ENCODE measurements at places on chromosomes 12 and 14.

DNA sequence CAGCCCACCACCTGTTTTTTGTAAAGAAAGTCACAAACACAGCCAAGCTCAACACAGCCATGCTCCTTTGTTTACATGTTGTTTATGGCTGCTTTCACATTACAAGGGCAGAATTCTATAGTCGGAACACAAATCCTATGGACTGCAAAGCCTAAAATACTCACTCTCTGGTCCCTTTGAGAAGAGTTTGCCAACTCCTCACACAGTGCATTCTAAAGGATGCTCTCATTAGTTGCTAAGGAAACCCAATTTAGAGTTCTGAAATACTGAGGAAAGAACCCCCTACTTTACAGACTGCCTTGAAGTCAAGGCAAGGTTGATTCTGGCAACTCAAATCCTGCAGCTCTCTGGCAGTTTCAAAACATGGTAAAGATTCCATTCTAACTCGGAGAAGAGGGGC lies 38.3 kb downstream of the DCP1B start:
- DNase-seq: no peak

DNA sequence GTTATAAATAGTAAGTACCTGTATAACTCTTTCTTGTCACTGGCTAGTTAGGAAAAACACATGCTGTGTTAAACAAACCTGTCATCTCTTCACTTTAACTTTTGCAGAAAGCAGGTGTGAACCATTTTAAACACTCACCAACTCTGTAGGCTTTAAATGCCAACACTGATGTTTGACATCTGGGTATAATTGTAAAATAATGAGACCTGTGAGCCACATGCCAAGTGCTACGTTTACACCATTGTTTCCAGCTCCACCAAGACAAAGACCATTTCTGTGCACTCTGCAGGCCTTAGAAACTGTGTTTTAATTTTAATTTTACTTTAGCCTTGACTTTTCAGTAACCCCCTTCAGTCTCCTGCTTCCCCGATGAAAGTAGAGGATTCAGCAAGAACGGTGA lies 11.0 kb downstream of the TPH2 start:
- no peak for DNase-seq

DNA sequence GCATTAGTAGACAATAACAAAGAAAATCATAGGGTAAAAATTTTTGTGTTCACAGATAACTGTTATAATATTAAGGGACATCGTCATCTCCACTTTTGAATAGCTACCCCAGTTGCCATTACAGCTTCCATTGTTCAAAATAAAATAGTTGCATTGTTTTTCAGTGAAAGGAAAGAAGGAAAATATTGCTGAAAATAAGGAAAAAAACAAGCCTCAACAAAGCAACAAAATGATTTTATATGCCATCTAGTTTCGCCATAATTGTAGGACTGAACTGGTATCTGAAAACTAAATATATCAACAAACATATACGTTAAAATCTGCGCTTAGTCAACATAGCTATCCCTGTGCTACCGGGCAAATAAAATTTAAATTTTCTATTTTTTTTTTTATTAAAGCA lies 3.3 kb downstream of the CDK17 start:
- DNase-seq: no peak

GRCh38 chr12:103560604-103561101 lies 26.4 kb upstream of the STAB2 start:
- peak; percentile 94 for DNase-seq

DNA sequence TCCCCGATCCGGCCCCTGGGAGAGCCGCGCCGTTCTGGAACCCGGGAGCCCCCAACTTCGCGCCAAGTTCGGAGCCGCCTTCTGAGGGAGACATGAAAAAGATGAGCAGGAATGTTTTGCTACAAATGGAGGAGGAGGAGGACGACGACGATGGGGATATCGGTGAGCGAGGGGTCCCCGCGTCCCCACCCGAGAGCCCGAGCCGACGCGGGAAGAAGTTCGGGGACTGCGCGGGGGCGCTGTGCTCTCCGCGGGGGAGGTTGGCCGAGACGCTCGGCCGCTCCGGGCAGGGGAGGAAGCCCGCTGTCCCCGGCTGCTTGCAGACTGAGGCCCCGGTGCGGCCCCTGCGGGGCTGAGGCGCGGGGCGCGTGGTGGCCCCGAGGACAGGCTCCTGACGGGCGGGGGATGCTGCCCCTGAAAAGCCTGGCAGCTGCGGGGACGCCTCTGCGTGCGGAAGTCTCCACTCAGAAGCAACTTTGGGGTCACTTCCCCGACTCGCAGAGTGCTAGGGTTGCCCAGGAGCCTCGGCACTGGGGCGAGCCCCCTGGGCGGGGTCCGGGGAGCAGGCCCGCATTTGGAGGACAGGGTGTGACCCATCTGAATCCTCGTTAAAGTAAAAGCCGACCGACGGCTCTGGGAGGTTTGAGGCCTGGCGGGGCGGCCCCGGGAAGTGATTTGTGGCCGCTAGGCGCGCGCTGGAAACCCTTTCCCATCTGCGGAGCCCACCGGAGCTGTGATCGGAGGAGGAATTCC lies 511 bp downstream of the ANO6 start:
- DNase-seq: peak; percentile 58

GRCh38 chr14:63993992-63994391 lies 141.2 kb downstream of the SYNE2 start:
- DNase-seq: no peak

- DNase-seq: no peak
Measured at GRCh38 chr14:96568621-96569020, 66.4 kb downstream of the PAPOLA start.

GRCh38 chr14:99581938-99582337 lies 22.1 kb downstream of the CCDC85C start:
- DNase-seq: no peak

DNA sequence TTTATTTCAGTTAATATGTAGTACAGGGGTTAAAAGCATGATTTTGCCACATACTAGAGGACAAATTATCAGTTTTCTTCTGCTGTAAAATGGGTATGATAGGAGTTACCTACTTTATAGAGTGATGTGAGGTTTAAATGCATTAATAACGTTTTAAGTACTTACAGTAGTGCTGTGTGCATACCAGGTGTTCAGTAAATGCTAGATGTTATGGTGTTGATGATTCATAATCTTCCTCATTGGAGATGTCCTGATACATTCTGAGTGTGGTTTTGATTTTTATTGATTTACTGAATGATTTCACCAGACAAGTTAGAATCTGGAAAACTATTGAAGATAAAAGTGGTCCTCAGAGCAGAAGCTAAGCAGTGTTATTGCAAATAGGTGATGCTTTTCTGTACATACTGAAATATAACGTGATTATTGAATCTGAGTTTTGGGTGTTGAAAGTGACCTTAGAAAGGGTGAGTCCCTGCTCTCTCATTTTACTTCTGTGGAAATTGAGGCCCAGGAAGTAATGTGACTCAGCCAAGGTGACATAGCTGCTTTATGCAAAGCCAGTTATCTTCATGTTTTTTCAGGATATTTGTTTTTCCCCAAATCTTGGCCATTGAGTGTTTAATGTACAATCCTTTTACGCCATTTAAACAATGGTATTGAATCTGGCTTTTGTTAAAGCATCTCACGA lies 54.7 kb downstream of the VRK1 start:
- DNase-seq: no peak

DNA sequence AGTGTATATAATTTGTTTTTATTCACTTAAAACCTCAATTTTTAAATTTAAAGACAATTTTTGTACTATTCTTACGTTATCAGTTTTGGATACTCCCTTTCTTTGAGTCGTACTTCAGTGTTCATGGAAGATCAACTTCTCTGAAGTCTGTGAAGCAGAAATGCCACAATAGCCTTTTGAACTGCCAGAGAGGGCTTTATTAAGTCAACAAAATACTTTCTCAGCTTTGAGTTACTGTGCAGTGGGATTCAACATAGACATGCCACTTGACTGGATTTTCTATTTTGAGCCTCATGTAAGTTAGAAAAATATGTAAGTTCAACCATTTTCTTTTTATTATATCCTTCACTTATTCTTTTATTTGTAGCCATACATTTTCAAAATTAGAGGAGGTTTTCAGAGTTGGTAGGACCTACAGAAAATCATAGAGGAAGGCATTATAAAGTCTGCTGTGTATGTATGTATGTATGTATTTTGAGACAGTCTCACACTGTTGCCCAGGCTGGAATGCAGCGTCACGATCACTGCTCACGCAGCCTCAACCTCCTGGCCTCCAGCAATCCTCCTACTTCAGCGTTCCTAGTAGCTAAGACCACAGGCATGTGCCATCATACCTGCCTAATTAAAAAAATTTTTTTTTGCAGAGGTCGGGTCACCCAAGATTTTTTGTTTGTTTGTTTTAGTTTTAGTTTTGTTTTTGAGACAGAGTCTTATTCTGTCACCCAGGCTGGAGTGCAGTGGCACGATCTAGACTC lies 31.3 kb upstream of the BCAT1 start:
- no peak for DNase-seq

- no peak for DNase-seq
Measured at GRCh38 chr14:68982581-68982980, 3.5 kb upstream of the ACTN1 start.

GRCh38 chr12:14410841-14411569 lies 45.5 kb downstream of the ATF7IP start:
- no peak for DNase-seq

DNA sequence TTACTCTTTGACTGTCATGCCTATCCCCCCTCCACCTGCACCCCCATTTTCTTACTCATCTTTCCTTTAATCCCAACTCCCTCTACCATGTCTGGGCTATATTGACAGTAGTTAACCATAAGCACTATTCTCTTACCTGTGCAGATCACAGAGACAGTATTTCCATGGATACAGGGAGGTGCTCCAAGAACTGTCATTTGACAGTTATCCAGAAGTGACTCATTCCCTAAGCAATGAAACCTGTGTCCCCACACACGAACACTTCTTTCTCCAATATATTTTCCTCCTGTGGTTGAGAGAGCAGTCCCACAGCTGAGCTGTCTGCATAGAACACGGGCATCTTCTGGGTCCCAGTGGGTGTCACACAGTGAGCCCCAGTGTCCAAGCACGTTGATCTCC lies 68.8 kb downstream of the CD163L1 start:
- DNase-seq: no peak

DNA sequence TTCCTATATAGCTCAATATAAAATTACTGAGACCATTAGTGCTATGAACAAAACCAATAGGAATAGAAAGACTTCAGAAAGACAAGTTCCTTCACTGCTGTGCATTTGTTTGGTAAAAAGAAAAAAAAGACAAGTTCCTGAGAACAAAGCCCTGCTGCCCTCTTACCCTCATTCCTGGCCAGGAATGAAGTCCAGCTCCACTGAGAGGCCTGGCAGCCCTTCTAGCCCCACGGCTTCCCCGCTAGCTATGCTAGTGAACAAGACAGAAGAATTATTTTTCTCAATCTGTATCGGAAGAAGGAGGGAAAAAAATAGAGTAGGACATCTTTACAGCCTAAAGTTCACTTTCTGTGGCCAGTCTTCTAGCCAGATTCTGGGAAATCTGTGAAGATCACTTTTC lies 1.6 kb downstream of the MFAP5 start:
- DNase-seq: no peak

DNA sequence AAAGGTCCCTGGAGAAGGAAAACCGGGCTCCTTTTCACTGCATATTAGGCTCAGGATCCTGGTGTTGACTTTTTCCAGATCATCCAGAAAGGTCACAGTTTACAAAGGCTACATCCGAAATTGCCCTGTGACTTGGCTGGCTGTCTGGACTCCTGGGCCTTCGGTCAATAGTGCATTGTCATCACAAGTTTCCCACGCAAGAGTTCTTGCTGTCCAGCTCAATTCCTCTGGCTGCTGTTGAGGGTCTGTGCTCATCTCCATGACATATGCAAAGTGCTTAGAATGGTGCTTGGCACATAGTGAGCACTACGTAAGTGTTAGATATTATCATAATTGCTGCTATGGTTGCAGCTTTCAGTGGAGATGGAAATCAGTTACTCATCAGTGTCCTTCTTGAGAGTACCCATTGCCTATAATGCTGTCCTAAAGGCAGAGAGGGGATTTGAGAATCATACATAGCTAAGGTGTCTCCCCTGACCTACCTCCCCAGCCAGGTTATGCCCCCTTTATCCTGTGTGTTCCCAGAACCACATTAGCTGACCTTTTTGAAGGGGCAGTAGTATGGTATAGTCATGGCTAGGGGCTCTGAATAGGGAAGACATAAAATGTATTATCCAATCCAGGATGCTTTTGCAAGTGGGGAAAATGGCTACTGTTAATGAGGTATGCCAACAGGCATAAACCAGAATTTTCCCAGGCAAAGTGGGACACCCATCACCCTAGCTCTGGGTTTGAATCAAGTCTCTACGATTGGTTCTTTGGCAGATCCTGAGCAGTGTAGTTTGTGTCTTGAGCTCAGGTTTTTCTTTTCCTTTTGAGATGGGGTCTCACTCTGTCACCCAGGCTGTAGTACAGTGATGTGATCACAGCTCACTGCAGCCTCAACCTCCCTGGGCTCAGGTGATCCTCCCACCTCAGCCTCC lies 132.0 kb upstream of the CCND2 start:
- DNase-seq: no peak

- DNase-seq: no peak
Measured at GRCh38 chr12:43976027-43976426, 140.1 kb downstream of the TMEM117 start.

- no peak for DNase-seq
Measured at GRCh38 chr14:100599981-100600380, 12.8 kb upstream of the BEGAIN start.

DNA sequence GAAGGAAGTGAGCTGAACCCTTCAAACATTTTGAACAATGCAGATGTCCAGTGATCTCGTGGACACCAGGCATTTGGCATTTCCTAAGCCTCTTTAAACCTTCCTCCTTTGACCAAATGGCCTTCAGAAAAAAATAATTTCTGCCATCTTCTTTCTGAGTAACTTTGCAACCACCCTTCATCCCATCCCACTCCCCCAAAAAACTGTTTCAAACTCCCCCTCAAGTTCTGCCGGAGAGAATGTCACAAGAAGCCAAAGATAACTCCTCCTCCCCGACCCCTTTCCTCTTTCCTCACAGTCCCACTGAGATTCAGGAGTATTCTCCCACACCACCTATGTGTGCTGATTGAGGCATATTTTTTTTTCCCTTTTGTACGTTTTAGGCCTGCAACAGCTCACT lies 1.7 kb downstream of the KSR2 start:
- DNase-seq: no peak

DNA sequence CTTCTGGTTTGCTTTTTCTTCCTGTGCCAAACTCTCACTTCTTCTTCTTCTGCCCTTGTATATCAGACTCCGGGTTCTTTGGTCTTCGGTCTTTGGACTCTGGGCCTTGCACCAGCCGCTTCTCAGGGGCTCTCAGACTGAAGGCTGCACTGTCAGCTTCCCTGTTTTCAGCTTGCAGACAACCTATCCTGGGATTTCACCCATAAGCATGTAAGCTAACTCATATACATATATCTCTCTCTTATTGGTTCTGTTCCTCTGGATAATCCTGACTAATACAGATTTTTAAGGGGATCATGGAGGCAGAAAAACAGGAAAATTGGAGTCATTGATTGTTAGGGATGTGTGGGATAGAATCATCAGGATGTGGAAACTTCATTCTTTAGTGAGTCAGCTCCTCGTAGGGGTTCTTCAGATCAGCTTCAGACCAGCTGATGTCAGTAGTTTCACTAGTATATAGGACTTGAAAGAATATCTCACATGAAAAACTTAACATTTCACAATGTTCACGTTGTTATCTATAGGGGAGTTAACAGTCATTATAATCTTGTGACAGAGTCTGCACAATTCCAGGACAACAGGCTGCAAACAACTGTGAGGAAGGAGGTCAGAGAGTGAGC lies 102.9 kb downstream of the RASSF9 start:
- peak; percentile 7 for DNase-seq
